ENCODE measurements at places on chromosomes 6 and 20.

DNA sequence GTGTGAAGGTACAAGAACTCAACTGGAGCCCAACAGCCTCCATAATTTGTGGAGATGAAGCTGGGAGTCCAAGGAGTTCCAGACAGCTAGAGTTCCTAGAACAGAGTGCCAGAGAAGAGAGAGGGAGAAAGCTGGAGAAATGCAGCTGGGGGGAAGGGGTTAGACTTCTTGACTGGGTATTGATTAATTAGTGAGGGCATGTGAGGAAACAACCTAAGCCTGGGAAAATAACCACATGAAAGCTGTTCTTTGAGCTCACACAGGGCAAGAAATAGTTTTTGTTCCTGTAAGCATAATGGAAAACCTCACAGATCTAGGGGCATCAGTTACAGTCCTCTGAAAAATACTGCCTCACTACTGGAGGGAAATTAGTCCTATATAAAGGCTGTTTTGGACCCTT is 230.5 kb upstream of the FKBP1C start:
- DNase-seq, result no peak

DNA sequence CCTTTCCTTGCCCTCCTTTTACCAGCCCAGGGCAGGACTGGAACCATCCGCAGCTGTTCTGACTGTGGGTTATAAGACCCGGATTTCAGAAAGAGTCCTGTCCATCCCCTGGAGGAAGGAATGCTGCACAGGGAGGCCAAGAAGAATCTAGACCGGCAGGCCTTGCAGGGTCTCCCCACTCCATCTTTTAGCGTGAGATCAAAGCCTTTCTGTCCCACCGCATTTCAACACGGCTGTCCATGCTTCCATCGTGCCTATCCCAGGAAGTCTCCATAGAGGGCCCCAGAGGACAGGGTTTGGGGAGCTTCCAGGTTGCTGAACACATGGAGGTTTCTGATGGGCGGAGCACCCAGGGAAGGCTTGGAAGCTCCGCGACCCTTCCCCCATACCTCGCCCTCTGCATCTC is 79.3 kb upstream of the AGPAT4 start:
- no peak for DNase-seq

- no peak for DNase-seq
Observed at GRCh38 chr20:1509237-1509636, 18.0 kb upstream of the SIRPB2 start.

GRCh38 chr6:27495386-27496135 is 22.7 kb upstream of the ZNF184 start:
- DNase-seq, result peak; percentile 68
